ENCODE measurements at places on chromosomes 12 and 14. TPM values are rescaled to one million over a fixed set of nuclear protein-coding genes. Genes with fewer than 3 reads are reported as not detected.

GRCh38 chr14:71891970-71892369 is 40.3 kb upstream of the RGS6 start:
- H3K36me3 ChIP-seq: no peaks in the 10 kb centered on the region
- no peak overlapping the region for H3K4me3 ChIP-seq
- H3K27me3 ChIP-seq: no peaks in the 10 kb centered on the region
- H3K27ac ChIP-seq: no peak overlapping the region
- no peak for DNase-seq

DNA sequence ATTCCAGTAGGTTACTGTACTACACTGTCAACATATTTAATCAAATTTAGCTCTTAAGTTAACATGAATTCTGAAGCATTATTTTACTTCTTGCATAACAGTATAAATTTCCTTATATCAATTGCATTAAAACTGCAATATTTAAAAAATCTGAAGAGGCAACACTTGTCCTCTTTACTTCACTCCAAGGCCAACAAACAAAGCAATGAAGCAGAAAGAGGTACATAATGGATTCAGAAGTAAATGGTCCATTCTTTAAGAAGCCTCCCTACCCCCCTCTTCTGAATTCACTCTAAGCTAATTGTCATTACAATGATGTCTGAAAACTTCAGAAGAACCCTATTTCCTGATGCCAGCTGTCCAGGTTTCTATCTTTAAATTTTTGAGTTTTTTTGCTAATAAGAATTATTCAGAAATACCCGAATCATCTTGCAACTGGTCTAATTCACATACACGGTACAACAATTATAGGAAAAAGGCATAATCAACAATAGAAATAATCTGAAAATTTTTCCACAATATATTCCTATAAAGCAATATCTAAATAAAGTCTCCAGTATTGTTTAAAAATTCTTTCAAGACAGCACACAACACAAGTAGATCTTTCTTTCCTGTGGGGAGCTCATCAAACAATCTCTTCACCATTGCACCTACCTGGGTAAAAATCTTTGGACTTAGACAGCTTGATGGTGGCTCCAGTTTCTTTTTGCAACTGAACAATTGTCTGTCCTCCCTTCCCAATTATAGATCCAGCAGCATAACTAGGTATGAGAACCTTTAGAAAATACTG is 2.9 kb downstream of the NOVA1 start:
- DNase-seq: no peak
- H3K27ac ChIP-seq: no peak overlapping the region
- no peaks in the 10 kb centered on the region for H3K4me1 ChIP-seq
- no peaks in the 10 kb centered on the region for H3K27me3 ChIP-seq
- H3K36me3 ChIP-seq: no peaks in the 10 kb centered on the region

Gene HCAR1
- 0.33 TPM for total RNA-seq

DNA sequence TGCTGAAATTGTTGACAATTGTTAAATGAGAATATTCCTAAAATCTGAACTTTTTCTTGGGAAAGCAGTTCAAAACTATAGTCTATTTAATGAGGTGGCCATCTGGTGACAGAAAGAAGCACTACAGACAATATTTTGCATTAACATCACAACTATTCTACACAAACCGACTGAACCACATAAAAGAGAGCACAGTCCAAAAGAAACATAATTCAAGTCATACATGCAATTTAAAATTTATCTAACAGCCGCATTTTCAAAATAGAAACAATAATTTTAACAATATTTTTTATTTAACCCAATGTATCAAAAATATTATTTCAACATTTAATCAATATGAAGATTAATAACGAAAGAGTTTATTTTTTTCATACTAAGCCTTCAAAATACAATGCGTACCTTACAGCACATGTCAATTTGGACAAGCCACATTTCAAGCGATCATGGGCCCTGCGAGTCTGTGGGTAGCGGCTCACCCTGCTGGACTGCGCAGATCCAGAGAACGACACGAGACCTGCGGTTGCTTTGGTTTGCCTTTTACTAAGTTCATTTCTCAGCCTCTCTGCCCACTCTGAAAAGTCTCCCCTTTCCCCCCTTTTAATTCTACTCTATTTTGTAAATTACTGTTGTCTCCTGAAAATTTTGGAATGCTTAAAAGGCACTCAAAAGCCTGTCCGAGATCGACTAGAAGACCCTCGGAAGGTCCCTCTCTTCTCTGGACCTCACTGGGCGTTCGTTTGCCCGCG is 947 bp upstream of the LRRC9 start:
- peak overlapping the region; percentile 36 for H3K4me3 ChIP-seq
- H3K4me1 ChIP-seq: peaks cover 5% of the 10 kb centered on the region
- H3K36me3 ChIP-seq: no peaks in the 10 kb centered on the region
- H3K27ac ChIP-seq: no peak overlapping the region
- peak; percentile 22 for DNase-seq

GRCh38 chr14:75658957-75659356 is 1.7 kb downstream of the ERG28 start:
- H3K4me3 ChIP-seq: peak overlapping the region; percentile 88
- no peaks in the 10 kb centered on the region for H3K27me3 ChIP-seq
- no peak for DNase-seq
- peaks cover 25% of the 10 kb centered on the region for H3K4me1 ChIP-seq

DNA sequence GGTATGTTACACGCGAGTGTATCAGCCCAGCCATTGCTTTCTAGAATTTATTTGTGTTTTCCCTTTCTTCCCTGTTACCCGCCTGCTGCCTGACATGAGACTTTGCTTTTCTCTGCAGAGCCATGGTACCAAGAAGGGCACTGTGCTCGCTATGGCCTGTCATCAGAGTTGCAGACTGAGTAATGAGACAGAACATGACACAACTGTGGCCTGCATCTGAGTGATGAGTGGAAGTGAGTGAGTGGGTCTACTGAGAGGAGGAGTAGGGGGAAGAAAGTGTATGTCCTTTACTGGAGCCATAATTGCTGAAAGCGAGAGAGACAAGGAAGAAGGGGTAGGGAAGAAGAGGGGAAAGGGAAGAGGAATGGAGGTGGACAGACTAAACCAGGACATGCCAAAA is 2.9 kb downstream of the RILPL1 start:
- H3K27me3 ChIP-seq: no peaks in the 10 kb centered on the region
- peaks cover 25% of the 10 kb centered on the region for H3K4me1 ChIP-seq
- DNase-seq: no peak
- no peak overlapping the region for H3K4me3 ChIP-seq

Gene AQP2
- total RNA-seq: not detected

DNA sequence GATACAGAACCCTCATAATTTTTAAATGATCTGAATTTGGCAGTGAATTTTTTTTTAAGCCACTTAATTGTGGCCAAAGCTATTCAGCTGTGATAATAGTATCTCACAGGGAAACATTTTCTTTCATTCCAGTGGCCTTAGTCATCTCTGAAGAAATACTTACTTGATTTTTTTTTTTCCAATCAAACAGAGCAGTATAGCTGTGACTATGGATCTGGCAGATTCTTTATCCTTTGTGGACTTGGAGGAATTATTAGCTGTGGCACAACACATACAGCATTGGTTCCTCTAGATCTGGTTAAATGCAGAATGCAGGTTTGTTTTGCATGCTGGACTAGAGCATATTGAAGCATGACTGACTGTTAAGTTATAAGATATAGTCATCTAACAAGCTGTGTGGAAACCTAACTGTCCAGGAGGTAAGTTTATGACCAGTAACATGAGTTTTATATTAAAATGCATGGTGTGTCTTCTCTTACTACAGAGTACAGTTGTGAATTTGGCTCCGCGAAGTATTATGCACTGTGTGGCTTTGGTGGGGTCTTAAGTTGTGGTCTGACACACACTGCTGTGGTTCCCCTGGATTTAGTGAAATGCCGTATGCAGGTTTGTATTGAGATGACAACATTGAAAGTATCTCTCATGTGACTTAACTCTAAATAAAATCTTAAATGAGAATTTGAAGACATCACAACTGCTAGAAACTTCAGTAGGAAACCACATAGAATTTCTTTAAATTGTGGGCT is 1.9 kb downstream of the SLC25A3 start:
- no peak for DNase-seq
- peaks cover 15% of the 10 kb centered on the region for H3K4me1 ChIP-seq
- H3K36me3 ChIP-seq: peaks cover 31% of the 10 kb centered on the region
- H3K4me3 ChIP-seq: peak overlapping the region; percentile 79
- no peaks in the 10 kb centered on the region for H3K27me3 ChIP-seq

Gene PRKAB1
- total RNA-seq: 79.6 TPM

DNA sequence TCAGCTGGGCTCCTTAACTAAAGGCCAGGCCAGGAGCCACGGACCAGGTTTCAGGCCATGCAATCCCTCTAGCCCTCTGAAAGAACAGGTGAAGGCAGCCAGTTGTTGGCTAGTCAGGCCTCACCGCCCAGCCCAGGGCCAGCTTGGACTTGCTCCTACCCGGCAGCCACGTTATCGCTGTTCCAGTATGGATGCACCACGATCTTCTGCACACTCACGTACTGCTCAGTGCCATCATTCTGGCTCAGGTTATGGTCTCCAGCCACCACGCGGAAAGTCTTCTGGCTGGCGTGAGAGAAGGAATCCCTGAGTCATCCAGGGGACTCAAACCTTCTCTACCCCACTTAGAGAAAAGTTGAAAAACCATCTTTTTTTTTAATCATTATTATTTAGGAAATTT is 4.1 kb downstream of the CELA1 start:
- H3K27me3 ChIP-seq: no peaks in the 10 kb centered on the region
- peak; percentile 34 for DNase-seq
- no peak overlapping the region for H3K4me3 ChIP-seq

- H3K4me3 ChIP-seq: no peak overlapping the region
- peaks cover 13% of the 10 kb centered on the region for H3K36me3 ChIP-seq
- peaks cover 21% of the 10 kb centered on the region for H3K4me1 ChIP-seq
- no peaks in the 10 kb centered on the region for H3K27me3 ChIP-seq
- no peak for DNase-seq
- H3K27ac ChIP-seq: peak overlapping the region; percentile 24
These were observed 65.3 kb downstream of the FOXN3 start for GRCh38 chr14:89351516-89352404.

- H3K27me3 ChIP-seq: no peaks in the 10 kb centered on the region
- no peak overlapping the region for H3K27ac ChIP-seq
- no peak overlapping the region for H3K4me3 ChIP-seq
- no peaks in the 10 kb centered on the region for H3K36me3 ChIP-seq
These were observed 5.9 kb downstream of the FGF6 start for GRCh38 chr12:4439736-4440135.

GRCh38 chr12:47377414-47378221 is 297.9 kb upstream of the AMIGO2 start:
- DNase-seq: no peak
- no peaks in the 10 kb centered on the region for H3K27me3 ChIP-seq
- no peaks in the 10 kb centered on the region for H3K36me3 ChIP-seq
- H3K4me3 ChIP-seq: no peak overlapping the region

DNA sequence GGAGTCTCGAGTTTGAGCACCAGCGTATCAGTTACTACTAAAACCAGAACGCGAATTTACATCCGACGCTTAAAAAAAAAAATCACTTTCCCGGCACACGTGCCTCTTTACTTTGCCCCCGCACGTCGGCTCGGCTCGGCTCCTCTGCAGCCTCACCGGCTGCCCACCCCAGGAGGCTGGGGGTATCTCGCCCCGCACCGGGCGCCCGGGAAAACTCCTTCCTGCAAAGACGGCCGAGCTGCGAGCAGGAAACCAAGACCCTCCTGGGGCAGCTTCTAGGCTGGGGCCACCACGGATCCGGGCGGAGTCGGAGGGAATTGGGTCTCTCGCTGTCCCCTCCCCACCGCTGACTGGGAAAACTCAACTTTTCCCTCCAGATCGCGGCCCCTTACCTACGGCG is 610 bp downstream of the VSIG10 start:
- H3K27ac ChIP-seq: peak overlapping the region; percentile 87
- peaks cover 19% of the 10 kb centered on the region for H3K4me1 ChIP-seq
- H3K36me3 ChIP-seq: no peaks in the 10 kb centered on the region
- no peaks in the 10 kb centered on the region for H3K27me3 ChIP-seq
- no peak for DNase-seq
- H3K4me3 ChIP-seq: peak overlapping the region; percentile 85

GRCh38 chr14:86574051-86574777 is 1044.3 kb downstream of the FLRT2 start:
- H3K4me1 ChIP-seq: no peaks in the 10 kb centered on the region
- H3K27ac ChIP-seq: no peak overlapping the region
- no peak overlapping the region for H3K4me3 ChIP-seq
- no peaks in the 10 kb centered on the region for H3K36me3 ChIP-seq
- DNase-seq: no peak
- no peaks in the 10 kb centered on the region for H3K27me3 ChIP-seq
